Astrocyte (in vitro differentiated cells and primary cell): ENCODE measurements at places on chromosomes 1 and 21. TPM values are rescaled to one million over a fixed set of nuclear protein-coding genes. Genes with fewer than 3 reads are reported as not detected.

- H3K4me1 ChIP-seq: no peaks in the 10 kb centered on the region
- no peak for DNase-seq
- no peaks in the 10 kb centered on the region for H3K36me3 ChIP-seq
- H3K4me3 ChIP-seq: no peak overlapping the region
Measured at GRCh38 chr1:96931136-96931535, 209.6 kb downstream of the PTBP2 start.

DNA sequence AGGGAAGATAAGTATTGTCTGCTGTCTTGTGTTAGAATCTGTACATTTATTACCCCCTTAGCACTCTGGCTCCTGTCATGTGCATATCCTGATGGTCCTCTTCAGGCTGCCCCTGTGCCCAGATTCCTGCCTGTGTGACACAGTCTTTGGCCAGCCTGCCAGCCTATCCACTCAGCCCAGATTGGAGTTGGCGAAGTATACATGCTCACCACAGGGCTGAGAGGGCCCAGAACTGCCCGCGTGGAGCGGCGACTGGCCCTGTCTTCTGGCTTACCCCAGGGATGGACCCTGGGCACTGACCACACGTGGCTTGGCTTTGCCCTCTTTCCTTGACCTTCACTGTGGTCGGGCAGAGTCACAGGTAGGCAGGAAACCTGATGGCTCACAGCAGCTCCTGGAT, 11.4 kb downstream of the RNF220 start:
- H3K4me1 ChIP-seq: peaks cover 3% of the 10 kb centered on the region
- no peak for DNase-seq
- H3K4me3 ChIP-seq: no peak overlapping the region
- H3K27ac ChIP-seq: no peak overlapping the region
- H3K36me3 ChIP-seq: no peaks in the 10 kb centered on the region

DNA sequence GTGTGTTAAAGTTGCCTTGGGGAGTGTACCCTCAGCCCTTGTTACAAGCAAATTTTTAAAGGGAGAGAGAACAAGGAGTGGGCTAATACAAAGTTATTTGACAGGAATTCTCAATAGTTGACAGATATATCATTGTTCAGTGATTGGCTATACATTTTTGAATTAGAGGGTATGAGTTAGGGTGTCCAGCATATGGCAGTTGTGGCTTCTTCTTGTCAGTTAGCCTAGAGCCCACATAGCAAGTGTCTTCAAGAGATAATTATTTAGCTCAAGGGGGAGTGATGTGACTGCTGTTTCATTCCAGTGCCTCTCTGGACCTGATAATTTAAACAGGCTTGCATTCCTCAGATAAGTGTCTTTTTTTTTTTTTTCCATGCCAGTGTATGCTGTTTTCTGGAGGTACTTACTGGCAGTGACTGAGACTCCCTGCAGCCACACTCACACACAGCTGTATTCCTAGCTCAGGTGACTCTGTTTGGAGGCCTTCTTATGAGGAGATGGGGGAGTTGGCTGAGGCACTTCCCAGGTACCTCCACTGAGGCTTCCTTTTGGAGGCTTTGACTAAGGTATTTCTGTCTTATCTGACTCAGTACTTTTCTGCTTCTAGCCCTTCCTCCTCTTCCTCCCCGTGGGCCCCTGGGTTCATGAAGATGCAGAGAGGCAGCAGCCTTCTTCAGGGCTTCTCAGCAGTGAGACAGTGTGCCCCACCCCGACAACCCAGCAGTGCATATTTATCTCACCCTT, 32.3 kb downstream of the IVNS1ABP start:
- H3K36me3 ChIP-seq: no peaks in the 10 kb centered on the region
- peak; percentile 17 for DNase-seq
- no peak overlapping the region for H3K27ac ChIP-seq
- H3K4me3 ChIP-seq: no peak overlapping the region
- H3K27me3 ChIP-seq: no peaks in the 10 kb centered on the region

DNA sequence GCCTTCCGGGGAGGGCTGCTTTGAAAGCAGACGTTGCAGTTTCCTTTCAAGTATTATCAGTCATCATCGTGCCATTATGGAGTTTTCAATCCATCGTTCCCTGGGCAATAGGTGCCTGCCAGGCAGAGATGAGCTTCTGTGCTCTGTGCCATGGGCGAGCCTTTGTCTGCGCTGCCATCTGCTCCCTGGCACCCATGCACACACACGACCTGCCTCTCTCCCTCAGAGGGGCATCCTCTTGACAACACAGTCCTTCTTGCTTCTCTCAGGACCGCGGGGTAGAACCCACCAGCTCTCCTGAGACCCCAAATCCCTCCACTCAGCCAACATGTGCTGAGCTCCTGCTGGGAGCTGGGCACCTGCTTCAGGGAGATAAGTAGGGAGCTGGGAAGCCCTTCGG, 149.3 kb downstream of the HMGB4 start:
- H3K27ac ChIP-seq: no peak overlapping the region
- H3K27me3 ChIP-seq: no peaks in the 10 kb centered on the region
- no peaks in the 10 kb centered on the region for H3K36me3 ChIP-seq
- DNase-seq: no peak
- H3K4me3 ChIP-seq: no peak overlapping the region
- no peaks in the 10 kb centered on the region for H3K4me1 ChIP-seq

DNA sequence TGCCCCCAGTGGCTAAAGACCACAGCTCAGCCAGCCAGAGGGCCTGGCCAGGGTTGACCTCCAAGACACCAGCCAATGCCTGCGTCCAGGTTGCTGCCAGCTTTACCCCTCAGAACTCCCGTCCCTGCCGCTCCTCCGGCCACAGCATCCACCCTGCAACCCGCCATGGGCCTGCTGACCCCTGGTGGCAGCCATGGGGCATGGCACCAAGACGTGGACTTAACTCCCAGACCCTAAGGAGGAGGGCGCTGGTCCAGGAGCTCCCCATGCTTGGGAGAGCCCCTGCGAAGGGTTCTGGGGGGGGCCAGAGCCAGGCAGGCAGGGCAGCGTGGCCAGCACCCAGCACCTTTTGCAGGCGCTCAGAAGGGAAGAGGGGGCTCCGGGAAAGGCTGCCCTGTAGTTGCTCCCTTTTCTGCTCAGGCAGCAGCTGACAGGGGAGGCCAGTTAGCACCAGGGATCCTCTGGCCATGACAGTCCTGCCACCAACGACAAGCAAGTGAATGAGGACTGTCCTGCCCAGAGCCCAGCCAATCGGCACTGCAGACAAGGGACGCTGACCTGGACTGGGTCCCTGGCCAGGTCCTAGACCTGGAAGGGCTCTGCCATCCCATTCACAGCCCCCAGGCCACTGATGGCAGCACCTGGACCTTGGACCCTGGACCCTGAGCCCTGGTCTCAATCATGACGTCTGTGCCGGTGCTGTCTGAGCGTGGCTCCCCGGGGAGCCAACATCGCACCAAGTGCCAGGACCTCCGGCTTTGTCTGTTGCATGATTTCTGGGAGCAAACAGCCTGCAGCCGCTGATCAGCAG, 246.2 kb downstream of the NPHP4 start:
- H3K27me3 ChIP-seq: no peaks in the 10 kb centered on the region
- H3K4me3 ChIP-seq: no peak overlapping the region
- H3K36me3 ChIP-seq: no peaks in the 10 kb centered on the region
- peak; percentile 10 for DNase-seq
- H3K27ac ChIP-seq: no peak overlapping the region

OR2L3 gene
- not detected in 2 replicates for total RNA-seq
